GM23248 (cell line): ENCODE measurements at places on chromosomes 11 and 22. TPM values are rescaled to one million over a fixed set of nuclear protein-coding genes. Genes with fewer than 3 reads are reported as not detected.

The HDAC10 gene
- 16.8 and 19.2 TPM in 2 replicates for total RNA-seq

The SLC25A18 gene
- not detected in 2 replicates for total RNA-seq

- DNase-seq, result peak; percentile 27
Observed at GRCh38 chr22:28172892-28173670, 254.0 kb upstream of the PITPNB start.

DNA sequence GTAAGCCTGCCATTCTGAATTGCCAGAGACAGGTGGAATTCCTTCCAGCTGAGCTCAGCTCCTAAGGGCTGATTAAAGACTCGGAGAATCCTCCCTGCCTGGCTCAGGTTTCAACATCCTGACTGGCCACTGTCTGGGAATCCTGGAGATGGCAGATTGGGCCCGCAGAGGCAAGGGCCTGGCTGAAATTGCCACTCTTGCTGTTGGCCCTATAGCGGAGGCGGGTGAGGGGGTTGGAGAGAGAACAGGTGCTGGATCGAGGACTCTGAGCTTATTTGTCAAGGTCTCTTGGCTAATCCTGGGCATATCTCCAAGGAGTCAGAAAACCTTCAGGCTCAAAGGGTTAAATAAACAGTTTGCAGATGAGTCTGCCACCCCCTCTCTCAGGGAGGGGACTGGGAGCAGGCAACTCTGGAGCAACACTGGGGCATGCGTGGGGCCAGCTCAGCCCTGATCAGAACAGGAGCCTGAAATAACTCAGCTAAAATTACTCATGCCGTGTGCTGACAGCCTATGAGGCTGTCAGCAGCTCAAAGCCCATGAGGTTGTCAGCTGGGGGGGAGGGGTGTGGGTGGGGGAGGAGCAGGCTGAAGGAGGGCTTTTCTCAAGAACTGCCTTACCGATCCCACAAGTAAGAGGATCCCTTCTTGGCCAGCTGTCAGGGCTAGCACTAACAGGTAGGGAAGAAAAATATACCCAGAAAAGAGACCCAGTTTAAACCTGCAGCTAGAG lies 14.7 kb upstream of the MFRP start:
- peak; percentile 92 for DNase-seq

- peak; percentile 2 for DNase-seq
Observed at GRCh38 chr11:94030059-94030458, 8.9 kb downstream of the HEPHL1 start.

The MPPED2 gene
- not detected in 2 replicates for total RNA-seq

- no peak for DNase-seq
Observed at GRCh38 chr22:44378380-44378779, 65.6 kb upstream of the SHISAL1 start.

DNA sequence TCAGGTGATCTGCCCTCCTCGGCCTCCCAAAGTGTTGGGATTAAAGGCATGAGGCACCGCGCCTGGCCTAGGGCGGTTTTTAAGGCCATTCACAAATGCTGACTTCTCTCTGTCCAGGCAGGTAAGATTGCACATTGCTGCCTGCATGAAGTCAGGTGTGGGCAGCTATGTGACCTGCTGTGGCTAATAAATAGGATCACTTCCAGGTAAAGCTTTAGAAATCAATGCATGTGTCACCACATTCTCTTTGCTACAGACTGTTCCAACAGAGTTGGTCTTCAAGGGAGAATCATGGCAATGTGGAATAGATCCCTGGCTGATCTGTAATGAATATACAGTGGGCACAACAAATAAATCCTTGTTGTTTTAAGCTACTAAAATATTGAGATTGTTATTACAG lies 260.3 kb upstream of the PITPNB start:
- no peak for DNase-seq

GRCh38 chr11:61776561-61777075 lies 15.8 kb downstream of the TMEM258 start:
- peak; percentile 78 for DNase-seq
